ENCODE measurements at places on chromosomes 2 and 18.
A peak's percentile ranks its signal among the peaks of the same experiment; 100 is the strongest.

DNA sequence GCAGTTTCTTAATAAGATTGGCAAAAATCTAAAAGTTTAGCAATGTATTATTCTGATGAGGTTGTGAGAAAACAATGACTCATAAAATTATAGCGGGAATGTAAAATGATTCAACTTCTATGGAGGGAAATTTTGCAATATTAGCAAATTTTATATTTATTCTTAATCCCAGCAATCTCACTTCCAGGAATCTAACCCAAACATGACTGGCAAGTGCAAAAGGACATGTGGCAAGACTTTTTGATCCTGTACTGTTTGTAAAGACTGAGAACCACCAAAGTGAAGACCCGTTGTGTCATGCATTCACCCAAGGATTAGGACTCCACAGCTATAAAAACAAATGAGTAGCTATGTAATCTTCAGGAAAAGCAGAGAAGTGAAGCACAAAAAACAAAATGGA is 234.8 kb upstream of the KYNU start:
- DNase-seq, result no peak

DNA sequence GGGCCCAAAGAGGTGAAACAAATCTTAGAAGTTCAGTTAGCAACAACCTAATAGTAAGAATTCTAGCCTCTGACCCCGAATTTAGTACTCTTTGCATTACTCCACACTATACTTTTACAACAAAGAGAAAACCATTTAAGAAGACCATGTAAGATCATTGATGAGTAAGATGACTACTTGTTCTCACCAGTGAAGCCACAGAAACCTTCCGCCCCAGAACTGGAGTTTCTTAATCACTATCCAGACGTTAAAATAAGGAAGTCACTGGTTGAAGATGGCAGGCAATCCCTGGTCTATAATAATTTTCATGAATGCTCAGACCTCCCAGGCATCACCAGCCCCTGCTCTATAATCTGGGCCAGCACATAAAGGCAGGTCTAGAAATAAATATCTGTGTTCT is 95.0 kb downstream of the TMEM163 start:
- no peak for DNase-seq

- DNase-seq, result no peak
These were observed 124.7 kb upstream of the GATA6 start for GRCh38 chr18:22044474-22045220.

DNA sequence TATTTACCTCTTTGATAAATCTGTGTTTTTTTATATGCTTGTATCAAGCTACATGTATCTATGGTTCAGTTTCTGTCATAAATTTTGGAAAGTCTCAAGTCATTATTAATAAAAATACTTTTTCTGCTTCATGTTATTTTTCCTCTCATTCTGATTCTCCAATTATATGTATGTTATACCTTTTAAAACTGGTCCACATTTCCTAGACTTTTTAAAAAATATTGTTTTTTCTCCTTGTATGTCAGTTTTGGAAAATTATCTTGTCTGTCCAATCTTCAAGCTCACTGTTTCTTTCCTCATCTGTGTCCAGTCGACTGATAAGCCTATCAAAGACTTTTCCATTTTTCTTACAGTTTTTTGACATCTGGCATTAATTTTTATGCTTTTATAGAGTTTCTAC is 253.4 kb downstream of the ASXL3 start:
- no peak for DNase-seq

DNA sequence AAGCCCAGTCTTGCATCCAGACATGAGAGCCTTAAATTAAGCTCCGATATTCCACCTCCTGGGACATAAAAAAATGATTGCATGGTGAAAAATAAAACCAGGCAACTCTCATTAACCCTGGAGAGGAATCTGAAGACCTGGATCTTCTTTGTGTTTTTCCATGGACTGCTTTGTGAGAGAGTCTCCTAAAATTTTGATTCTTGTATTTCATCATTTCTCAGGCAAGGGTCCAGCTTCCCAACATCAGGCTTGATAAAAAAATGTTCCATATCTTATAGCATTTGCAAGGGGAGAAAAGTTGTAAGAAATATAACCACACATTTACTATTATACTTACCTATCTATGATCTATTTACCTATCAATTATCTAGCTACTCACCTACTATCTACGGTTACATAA is 327.5 kb upstream of the SPHKAP start:
- no peak for DNase-seq

DNA sequence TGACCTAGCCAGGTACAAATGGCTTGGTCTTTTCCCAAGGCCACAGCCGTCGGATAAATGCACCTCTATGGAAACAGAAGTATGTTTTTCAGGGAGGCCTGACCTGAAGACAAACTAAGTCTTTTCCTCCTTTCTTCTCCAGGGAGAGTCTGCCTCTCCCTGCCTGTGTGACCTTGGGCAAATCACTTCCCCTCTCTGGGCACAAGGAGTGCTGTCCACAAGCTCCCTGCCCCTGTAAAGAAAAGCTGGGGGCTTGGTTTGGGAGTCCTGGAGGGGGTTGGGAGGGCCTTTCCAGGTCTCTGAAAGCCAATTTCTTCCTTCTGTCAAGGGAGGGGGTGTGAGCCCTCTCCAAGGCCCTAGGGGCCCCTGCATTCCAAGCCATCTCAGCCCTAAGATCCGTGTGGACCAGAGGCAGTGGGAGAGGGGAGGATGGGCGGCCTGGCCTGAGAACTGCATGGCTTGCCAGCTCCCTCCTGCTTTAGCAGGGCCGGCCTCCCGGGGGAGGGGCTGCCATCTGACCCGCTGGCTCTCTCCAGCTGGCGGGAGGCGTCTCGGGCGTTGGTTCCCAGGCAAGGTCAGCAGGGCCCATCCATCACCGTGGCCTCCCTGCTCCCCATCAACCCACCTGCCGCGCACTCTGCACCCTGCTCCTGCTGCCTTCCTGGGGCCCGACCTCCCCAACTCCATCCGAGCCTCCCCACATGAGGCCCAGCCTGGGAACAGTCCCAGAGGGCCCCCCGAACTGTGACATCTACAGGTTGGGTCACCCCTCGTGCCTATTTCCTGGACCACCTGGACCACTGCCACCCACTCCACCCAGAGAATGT is 61.4 kb downstream of the SMAD7 start:
- no peak for DNase-seq

- no peak for DNase-seq
These were observed 80.9 kb downstream of the TSHZ1 start for GRCh38 chr18:75291460-75291859.

DNA sequence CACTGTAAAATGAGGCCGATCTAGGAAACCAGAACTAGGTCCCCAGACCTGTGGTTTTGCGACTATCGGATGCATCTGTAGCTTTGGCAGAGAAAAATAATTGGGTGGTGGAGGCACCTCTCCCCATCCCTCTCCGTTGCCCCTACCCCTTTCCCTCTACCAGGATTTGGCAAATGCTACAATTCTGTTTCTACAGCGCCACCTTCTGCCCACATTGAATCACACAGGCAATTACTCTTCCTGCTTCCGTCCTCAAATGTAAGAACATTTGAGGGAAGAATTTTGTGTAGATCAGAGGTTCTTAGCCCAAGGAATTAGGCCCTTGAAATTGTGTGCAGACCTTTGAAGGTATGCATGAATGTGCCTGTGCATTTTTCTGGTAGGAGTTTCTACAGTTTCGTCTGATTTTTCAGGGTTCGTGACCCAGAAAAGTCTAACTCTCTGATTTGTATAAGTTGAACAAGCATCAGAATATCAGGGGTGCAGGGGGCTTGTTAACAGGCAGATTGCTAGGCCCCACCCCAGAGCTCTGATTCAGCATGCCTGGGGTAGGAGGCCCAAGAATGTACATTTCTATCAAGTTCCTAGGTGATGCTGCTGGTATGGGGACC is 11.2 kb downstream of the ATP6V1B1 start:
- peak; percentile 9 for DNase-seq

DNA sequence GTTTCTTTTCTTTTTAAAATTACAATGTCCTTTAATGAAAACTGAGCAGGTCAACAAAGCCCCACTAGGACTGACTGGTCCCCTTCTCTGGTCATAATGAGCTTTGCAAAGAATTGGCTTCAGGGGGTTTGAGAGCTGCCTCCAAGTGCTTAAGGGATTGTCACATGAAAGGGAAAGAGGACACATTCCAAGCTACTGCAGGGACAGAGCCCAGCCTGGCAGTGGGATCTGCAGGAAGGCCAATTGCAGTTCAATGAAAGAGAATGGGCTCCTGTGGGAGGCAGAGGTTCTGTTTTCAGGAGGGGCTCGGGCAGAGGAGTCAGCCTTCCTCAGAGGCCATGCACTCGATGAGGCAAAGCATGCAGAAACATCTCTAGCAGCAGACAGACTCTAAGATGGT is 84.1 kb upstream of the ACKR3 start:
- DNase-seq, result no peak

GRCh38 chr2:209940936-209941335 is 61.5 kb upstream of the RPE start:
- DNase-seq, result no peak

- DNase-seq, result no peak
These were observed 63.8 kb upstream of the BZW1 start for GRCh38 chr2:200747668-200748618.

- DNase-seq, result no peak
These were observed at the start of gene MYO1B for GRCh38 chr2:191245046-191245868. MYO1B (plus strand) TSS chr2:191245404; CDS start chr2:191276896, 31,492 bp downstream.

GRCh38 chr2:72010647-72011369 is 136.9 kb downstream of the CYP26B1 start:
- no peak for DNase-seq

- DNase-seq, result no peak
These were observed 57.9 kb downstream of the LYPD6 start for GRCh38 chr2:149388120-149388816.

GRCh38 chr18:33697498-33697897 is 119.5 kb downstream of the ASXL3 start:
- no peak for DNase-seq

DNA sequence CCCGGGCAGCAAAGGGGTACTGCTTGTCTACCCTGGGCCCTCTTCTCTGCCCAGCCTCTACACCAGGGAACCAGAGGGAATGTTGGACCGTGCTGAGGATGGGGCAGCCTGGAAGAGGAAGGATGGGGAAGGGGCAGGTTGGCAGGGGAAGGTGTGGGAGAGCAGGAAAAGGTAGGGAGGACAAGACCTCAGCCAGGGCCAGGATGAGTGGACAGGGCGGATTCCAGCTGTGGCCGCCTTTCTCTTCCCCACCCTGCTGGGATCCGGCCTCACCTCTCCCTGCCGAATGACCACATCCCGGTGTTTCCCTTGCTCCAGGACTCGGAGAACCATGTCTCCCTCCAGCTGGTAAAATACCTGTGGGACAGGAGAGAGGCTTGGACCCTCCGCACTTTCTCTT is 8.9 kb downstream of the HAAO start:
- no peak for DNase-seq

GRCh38 chr2:239296020-239296932 is 104.5 kb downstream of the HDAC4 start:
- no peak for DNase-seq

GRCh38 chr18:70220628-70221027 is 15.1 kb upstream of the RTTN start:
- DNase-seq, result no peak

GRCh38 chr2:224722250-224722649 is 6.1 kb upstream of the CCDC195 start:
- DNase-seq, result no peak

GRCh38 chr2:61995515-61995914 is 90.0 kb downstream of the COMMD1 start:
- DNase-seq, result no peak

GRCh38 chr2:136131961-136132824 is 14.2 kb upstream of the CXCR4 start:
- no peak for DNase-seq

Data from putamen (tissue), 1 donor.